NCI-H345 (cell line): ENCODE measurements at places on chromosomes 1 and 21.

GRCh38 chr21:45864436-45864835, 117.1 kb upstream of the COL6A1 start:
- DNase-seq = no peak

DNA sequence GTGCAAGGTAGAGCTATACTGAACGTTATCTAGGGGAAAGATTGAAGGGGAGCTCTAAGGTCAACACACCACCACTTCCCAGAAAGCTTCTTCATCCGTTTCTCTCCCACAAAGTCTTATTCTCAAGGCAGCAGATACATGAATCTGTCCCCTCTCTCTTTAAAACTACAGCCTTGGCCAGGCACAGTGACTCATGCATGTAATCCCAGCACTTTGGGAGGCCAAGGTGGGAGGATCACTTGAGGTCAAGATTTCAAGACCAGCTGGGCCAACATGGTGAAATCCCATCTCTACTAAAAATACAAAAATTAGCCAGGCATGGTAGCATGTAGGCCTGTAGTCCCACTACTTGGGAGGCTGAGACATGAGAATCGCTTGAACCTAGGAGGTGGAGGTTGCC, 8.1 kb downstream of the CYP4X1 start:
- no peak for DNase-seq

DNA sequence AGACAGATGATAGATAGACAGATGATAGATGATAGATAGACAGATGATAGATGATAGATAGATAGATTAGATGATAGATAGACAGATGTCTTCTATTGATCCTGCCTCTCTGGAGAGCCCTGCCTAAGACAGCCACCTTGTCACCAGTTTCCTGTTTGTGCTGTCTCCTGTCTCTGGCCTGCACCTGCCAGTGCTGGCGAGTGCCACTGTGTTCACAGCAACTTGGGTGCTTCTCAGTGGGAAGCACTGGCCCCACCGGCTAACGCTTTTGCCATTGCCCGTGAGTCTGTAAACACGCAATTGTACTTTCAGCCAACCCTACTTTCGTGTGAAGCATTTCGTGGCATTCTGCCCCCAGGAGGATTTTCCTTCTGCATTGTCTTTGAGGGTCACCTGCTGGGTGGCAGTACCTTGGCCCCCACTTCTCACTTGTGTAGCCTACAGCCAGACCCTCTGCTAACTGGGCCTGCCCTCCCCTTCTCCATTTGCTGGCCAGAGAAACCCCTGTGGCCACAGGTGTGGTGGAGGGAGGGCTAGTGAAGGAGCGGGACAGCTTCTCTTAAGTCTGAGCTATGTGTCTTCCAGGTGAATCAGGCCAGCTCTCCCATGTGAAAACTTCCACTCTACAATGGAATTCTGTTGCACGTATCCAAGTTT, 23.4 kb upstream of the PDE9A start:
- DNase-seq = no peak

DNA sequence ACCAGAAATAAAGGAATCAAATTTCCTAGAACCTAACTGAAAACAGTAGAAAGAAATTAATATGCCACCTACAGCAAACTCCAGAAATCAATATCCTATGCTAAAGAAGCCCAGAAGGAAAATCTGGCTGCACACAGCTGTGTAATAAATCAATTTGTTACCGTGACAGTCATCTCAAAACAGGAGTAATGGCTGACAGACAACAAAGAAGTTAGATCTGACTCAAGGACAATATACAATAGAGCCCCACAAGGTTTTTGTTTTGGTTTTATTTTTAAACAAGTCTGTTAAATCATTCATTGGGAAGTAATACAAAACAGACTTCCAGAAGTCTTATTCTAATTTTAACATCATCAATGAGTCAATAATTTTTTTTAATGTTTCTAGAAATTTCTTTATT, 168.4 kb downstream of the RERE start:
- DNase-seq = peak; percentile 18

- peak; percentile 86 for DNase-seq
Observed at GRCh38 chr1:84272401-84272800, 29.1 kb upstream of the SAMD13 start.

- no peak for DNase-seq
Observed at GRCh38 chr1:9278116-9278515, 14.6 kb upstream of the SPSB1 start.

DNA sequence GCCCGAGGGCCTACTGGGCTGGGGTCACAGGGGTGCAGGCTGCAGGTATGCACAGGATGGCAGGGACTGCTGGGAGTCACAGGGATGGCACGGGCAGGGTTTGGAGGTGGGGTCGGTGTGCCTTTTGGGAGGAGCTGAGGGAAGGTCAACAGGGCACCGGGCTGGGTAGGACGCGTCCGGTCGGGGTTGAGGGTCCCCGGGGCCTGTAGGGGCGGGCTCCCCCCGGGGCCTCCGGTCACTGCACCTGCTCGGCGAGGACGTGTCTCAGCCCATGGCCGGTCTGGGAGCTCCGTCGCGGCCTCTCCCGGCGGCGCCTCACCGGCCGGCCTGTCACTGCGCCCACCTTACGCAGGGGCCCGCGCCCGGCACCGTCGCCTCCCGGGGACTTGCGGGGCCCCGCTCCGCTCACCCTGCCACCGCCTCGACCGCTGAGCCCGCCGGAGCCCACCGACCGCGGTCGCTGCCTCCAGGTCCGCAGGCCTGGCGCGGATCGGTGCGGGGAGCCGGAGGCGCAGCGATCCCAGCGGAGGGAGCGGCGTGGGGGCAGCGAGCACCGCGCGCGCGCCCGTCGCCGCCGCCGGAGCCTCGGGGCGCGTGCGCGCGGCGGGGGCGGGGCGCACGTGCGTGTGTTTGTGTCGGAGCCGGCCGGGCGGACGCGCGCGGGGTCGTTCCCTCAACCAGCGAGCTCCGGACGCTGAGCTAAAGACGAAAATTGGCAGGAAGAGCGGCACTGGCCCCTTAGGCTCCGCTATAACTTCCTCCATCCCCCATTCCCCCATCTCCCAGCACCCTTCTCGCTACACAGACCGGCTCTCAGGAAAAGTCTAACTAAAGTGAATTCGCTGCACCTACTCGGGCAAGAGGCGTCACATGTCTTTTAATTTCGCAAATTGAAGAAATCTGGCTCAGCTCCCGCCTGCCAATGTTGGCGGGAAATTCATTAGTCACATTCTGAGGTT, at the start of gene AMIGO1:
TSS of gene AMIGO1 (minus strand) at position 552 of the 959 bp plus-strand sequence. CDS start 815 bp downstream, outside the sequence.
- DNase-seq = peak; percentile 71

DNA sequence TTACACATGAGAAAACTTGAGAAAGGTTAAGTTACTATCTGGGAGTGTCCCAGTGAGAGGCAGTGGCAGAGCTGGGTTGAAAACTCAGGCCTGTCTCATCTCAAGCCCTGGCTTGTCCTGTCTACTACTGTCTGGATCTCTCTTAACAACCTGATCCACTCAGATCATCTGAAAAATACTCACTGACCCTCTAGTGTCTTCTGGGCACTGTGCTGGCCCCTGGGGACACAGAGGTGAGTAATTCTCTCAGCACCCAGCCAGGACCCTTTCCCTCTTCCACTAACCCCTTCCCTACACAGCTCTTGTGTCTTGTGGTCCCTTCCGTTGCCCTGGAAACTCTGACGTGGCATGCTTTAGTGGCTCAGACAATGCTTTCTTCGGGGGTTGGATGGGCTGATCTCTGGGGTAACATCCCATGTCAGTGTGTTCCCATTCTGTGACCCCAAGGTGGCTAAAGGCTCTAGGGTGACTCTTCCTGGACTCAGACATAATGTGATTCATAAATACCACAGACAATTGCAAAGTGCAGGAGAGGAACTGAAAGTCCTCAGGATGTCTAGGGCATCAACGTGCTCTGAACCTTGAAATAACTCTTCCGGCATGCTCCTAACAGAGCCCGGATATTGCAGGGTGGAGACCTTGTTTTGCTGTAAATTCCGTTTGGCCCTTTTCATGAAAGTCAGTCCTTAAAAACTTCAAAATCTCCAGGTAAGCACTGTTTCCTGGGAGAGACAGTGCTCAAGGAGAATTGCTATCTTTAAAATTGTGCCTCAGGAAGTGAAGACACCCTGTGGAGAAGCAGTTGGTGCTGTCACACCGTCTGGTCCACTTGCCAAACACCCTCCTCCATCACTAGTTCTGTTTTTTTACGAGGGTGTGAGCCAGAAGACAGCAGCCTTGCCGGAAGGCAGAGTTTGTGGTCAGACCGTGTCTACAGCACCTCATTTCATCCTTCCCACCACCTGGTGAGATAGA, 4.0 kb downstream of the SHISAL2A start:
- DNase-seq = no peak

DNA sequence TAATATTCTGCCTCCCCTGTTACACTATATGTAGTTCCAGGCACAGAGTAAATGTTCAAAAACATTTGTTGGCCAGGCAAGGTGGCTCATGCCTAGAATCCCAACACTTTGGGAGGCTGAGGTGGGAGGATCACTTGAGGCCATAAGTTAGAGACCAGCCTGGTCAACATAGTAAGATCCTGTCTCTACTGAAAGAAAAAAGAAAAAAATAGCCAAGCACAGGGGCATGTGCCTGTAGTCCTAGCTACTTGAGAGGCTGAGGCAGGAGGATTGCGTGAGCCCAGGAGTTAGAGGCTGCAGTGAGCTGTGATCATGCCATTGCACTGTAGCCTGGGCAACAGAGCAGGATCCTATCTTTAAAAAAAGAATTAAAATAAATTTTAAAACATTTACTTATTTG, 57.6 kb upstream of the SIM2 start:
- DNase-seq = no peak

DNA sequence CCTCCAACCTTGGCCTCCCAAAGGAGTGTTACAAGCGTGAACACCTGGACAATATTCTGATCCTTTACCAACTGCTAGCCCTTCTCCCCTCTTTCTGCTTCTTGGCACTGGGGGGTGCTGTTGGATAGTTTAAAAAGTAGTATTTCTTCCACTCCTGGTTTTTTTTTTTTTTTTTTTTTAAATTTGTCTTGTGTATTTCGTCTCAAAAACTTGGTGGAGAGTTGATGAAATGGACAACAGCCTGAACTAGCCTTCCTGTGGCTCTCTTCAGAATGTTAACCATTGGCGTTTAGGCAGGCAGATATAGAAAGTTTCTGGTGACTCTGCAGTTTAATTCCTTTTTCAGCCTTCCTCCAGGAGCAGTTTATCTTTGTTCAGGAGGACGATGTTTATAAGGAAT, 69.7 kb upstream of the USP24 start:
- DNase-seq = peak; percentile 5

GRCh38 chr1:23514111-23514679, 16.8 kb downstream of the E2F2 start:
- no peak for DNase-seq

DNA sequence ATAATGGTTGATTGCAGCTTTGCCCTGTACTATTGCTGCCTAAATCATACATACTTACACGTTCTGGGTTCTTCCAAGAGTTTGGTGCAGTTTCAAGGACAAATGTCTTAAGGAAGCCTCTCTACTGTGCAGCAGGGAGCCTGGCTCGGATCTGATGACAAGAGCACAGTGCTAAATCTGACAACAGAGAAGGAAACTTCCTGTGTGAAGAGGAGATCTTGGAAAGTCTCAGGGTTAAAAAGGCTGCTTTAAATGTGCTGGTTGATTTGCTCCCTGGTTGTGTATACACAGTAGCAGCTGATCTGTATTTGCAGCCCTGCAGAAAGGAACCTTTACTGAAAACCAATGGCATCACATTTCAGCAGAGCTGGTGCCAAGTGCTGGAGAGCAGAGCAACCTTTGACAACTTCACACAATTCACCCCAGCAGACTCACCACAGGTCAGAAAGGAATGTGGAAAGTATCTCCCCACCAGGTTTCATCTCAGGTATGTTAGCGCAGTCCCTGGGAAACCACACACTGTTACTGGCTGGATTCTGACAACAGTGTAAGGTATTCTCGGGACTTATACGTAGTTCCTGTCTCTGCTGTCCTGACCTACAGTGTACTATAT, 355.0 kb upstream of the ESRRG start:
- peak; percentile 61 for DNase-seq

- DNase-seq = no peak
Observed at GRCh38 chr1:115006191-115006590, 23.4 kb upstream of the TSHB start.

- DNase-seq = no peak
Observed at GRCh38 chr1:165463978-165464377, 19.1 kb upstream of the RXRG start.

GRCh38 chr1:81801651-81802456, 1.1 kb downstream of the ADGRL2 start:
- DNase-seq = peak; percentile 46

GRCh38 chr1:151133018-151133806, 13.2 kb downstream of the SEMA6C start:
- DNase-seq = no peak

DNA sequence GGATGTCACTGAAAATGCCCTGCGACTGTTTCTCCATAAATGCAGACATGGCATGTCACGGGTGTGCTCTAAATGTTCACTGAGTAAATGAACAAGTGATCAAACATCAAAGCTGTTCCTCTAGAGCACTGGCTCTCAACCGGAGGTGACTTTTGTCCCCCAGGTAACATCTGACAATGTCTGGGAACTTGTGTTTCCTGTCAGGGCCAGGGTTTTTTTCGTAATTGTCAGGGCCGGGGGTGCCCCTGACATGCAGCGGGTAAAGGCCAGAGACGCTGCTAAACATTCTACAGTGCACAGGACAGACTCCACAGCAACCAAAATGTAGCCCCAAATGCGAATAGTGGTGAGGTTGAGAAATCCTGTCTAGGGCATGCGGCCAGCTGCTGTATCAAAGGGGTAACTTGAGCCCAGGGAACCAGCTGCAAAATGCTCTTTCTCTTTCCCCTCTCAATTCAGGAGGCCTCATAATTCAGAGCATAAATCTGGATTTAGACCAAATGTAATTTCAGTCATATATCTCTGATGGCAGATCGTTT, 2.0 kb downstream of the ALDH4A1 start:
- DNase-seq = no peak

DNA sequence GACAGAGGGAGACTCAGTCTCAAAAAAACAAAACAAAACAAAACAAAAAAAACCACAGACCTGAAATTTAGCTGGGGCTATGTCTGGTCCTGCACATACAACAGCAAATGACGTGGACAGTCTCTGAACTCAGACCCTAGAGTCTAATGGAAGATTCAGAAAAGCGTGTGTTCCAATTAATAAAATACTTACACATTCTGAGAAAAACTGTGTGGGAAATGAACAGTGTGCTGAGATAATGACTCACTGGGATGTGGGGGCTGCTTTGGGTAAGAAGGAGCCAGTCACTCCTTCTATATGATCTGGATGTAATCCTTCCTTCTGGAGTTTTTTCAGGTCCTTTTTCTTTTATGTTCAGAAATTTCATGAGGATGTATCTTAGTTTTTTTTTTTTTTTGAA, 29.4 kb downstream of the CLDN14 start:
- no peak for DNase-seq
